ENCODE measurements at places on chromosomes 5 and 9. TPM values are rescaled to one million over a fixed set of nuclear protein-coding genes. Genes with fewer than 3 reads are reported as not detected.

DNA sequence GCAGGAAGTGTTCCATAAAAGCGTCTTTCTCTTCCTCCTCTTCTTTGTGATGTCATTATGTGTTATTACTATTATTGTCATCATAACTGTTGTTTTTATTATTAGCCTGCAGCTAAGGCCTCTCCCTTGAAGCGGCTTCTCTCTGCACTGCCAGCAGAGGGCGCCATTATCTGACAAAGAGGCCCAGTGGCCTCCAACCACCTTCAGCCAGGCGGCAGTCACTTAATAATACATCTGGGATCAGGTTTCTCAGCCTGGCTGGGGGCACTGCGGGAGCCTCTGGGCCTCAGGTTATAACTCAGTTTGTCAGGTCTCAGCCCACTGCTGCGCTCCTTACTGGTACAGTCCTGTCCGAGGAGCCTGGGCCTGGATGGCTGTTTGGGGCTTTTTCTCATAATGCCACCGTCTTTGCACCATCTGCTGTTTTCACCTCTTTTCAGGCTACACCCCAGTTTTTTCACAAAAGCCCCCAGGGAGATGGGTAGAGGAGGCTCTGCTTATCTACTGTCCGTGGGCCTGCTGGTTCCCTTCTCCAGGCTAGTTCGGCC, 281.9 kb downstream of the NSG2 start:
- DNase-seq, result no peak

DNA sequence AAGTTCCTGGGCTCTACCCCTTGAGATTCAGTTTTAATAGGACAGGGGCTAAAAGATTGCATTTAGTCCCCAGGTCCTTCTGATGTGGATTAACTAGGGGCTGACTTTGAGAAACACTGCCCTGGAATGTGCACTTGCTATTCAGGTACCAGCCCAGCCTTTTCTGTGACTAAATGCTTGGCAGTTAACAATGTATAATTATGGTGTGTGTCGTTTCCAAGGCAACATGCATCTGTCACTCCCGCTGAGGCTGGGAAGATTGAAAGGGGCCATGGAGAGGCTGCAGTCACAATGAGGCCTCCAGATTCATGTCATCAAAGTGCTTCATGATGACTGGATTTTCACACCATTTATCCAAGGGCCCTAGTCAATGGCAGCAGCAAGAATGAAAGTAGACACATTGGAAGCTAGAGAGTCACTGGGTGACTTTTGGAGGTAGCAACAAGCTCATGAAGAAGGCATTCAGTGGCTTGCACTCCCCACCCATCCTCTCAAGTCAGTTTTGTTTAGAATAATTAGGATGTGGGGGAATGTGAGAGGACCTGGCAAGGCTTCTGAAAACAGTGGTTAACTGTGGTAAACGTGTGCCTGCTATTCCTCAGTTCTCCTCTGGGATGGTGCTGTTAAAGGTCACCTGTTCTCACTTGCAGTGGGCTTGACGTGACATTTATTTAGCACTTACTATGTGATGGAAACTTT, 28.3 kb downstream of the RAI14 start:
- DNase-seq, result no peak

DNA sequence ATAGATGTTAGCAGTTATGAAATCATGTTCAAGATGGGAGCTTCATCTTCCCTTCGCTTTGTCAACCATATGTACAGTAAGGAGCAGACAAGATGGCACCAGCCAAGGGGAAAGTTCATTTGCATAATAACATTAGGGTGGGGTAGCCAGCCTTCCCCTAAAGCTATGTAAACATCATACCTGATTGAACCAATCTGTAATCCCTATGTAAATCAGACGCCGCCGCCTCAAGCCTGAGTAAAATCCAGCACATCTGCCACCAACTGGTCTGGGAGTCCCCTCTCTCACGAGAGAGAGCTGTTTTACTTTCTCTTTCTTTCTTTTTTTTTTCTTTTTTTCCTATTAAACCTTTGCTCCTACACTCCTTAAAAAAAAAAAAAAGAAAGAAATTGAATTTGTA, 30.8 kb upstream of the REEP2 start:
- DNase-seq, result no peak

- no peak for DNase-seq
Observed at GRCh38 chr5:159100782-159101646, 1.3 kb upstream of the EBF1 start.

GRCh38 chr5:40955313-40955712, 46.0 kb downstream of the C7 start:
- DNase-seq, result no peak

- DNase-seq, result no peak
Observed at GRCh38 chr5:88886252-88886651, 3.3 kb upstream of the MEF2C start.

GRCh38 chr5:118722122-118723020, 266.0 kb downstream of the DTWD2 start:
- no peak for DNase-seq

DNA sequence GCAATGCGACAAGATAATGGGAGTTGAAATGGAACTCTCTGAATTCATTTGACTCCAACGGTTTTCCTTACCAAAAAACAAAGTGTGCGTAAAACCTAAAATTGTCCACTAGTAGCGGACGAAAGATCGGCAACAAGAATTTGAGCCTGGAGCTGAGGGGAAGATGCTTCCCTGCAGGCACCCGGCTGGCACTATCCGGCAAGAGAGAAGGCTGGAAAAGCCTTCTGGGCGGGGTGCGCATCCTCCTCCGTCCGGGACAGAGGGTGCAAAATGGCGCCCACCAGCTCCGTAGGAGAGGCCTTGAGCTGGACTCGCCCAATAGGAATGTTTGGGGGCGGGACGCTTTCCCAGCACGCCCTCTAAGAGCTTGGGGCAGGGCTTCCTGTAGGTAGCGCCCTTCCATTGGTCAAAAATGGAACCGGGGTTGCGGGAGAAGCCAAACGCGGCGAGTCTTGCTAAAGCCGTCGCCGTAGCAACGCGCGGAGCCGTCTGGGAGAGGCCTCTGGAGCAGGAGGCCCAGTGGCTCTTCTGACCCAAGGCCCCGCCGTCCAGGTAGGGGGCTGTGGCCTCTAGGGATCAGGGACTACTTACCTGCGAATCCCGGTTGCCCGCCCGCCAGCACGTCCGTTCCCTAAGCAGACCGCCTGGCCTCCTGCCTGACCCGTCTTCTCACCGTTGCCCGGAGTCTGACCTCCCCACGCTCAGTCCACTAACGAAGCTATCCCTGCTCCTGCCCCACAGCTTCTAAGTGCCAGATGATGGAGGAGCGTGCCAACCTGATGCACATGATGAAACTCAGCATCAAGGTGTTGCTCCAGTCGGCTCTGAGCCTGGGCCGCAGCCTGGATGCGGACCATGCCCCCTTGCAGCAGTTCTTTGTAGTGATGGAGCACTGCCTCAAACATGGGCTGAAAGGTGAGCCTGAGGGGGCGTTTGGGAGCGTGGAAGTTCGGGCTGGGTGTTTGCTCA, 9.2 kb downstream of the RUFY1 start:
- DNase-seq, result peak; percentile 92

GRCh38 chr5:77893225-77893860, 117.2 kb upstream of the TBCA start:
- DNase-seq, result no peak

GRCh38 chr9:20361656-20362570, 260.4 kb downstream of the MLLT3 start:
- no peak for DNase-seq

- DNase-seq, result no peak
Observed at GRCh38 chr9:108640230-108640629, 215.6 kb downstream of the ACTL7B start.

- no peak for DNase-seq
Observed at GRCh38 chr9:18903450-18903849, 129.6 kb downstream of the SAXO1 start.

Gene ASTN2
- 3.8 TPM for polyA plus RNA-seq

Gene LCN9
- polyA plus RNA-seq, result not detected
